Activated naive CD4-positive, alpha-beta T cell (primary cell): ENCODE measurements at places on chromosomes 5 and 9.

GRCh38 chr5:113035096-113035495 is 58.5 kb downstream of the DCP2 start:
- no peak for DNase-seq

- DNase-seq, result no peak
These were observed 59.6 kb downstream of the RPS23 start for GRCh38 chr5:82218374-82219156.

DNA sequence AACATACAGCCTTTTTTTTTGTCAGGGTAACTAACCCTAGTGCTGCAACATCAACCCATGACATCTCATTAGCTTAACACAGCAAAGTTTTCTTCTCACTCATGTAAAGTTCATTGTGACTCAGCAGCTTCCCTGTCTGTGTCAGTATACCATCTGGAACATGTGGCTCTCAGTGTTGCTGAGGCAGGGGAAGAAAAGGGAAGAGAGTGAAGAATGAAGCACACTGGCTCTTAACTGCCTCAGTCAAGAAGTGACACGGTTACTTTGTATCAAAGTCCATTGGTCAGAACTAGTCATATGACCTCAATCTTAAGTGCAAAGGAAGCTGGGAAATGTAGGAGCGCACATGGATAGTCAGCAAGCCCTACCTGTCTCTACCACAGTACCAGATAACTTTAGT is 185.0 kb upstream of the ELL2 start:
- DNase-seq, result no peak

- no peak for DNase-seq
These were observed 184.4 kb upstream of the OR13F1 start for GRCh38 chr9:104319685-104320084.

DNA sequence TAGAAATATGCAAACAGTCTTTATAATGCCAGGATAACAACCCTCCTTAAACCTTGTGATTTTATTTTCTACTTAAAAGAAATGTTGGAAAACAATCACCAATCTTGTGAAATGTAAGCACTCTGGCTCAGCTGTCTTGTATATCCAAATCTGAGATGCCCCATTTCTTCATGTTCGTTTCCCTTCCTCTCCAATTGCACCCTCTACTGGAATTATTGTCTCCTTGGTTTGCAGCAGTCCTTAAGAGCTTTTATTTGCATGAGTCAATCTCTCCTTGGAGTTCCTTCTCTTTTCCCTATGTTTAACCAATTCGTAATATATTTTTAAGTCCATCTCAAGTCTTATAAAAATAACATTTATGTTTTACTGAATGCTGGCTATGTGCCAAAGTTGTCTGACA is 362.0 kb upstream of the CDH10 start:
- no peak for DNase-seq

DNA sequence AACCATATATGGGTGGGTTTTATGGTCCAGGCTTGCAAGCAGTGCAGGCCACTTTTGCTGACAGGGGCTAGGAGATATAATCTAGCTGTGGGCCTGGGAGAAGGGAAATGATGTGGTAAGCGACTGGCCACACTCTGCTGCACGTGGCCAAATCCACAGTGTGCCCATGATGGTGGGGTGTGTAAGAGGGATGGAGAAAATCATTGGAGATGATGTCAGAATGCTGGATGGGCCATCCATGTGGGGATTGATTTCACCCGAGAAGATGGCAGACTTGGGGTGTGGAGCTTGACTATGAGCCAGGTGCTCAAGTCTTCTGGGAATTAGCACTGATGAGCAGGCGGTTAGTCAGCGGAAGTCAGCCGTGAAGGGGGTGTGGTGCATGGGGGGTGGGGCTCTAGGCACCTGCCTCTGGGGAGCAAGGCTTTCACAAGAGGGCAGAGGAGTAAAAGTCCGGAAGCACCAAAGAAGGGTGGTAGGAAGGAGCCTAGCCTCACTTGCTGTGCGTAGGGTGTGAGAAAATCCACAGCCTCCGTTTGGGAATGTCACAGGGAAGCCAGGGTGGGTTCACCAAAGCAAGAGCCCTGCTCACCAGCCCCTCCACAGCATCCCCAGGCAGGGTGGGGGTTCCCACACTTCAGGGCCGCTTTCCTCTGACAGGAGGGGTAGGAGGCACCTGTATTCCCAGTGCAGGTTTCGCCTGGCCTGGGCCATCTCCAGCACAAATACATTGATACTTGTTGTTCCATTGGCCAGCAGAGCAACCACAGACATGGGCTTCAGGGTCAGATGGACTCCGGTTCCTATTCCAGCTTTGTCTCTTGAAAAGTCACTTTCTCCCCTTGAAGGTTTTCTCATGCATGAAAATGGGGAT is 44.5 kb upstream of the ANGPTL2 start:
- DNase-seq, result no peak

GRCh38 chr9:130847306-130848217 is 12.5 kb downstream of the ABL1 start:
- DNase-seq, result no peak

- no peak for DNase-seq
These were observed 69.8 kb downstream of the DOCK2 start for GRCh38 chr5:169706758-169707450.

GRCh38 chr5:16914108-16914435 is 22.0 kb downstream of the MYO10 start:
- DNase-seq, result no peak

- DNase-seq, result no peak
These were observed 48.4 kb upstream of the SMIM23 start for GRCh38 chr5:171736976-171737891.

DNA sequence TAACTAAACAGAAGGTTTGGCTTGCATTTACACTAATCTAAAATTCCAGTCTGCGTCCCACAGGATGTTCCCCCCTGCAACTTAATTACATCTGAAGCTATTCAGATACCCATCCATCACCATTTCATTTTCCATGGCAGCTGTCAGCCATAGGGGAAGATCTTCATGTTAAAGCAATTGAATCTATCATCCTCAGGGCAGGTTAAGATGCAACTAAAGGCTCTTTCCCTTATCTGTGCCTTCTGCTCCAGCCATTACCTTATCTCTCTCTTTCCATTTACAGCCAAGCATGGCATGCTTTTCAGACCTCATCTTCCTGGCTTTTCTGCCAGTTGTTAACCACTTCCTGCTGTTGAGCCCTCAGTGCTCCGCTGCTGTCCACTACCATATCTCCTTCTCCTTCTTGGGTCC is 15.8 kb upstream of the HACD4 start:
- DNase-seq, result no peak

DNA sequence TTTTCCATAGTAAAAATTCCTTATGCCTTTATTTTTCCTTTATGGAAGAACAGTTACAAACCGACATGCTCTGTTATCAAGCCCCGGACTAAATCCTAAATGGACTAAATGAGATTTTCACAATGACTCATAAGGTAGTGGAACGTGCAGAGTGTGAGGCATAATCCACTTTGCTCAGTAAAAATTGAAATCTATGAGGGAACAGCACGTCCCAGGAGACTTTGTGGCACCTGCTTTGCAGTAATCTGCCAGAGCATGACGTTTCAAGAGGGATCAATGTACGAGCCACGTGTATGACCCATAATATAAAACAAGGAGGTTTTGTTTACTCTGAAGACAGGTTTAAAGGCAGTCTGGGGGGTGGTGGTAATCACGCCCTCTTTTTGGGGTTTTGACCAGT is 83.8 kb upstream of the GNA14 start:
- no peak for DNase-seq

GRCh38 chr9:38357350-38358114 is 35.0 kb upstream of the ALDH1B1 start:
- DNase-seq, result no peak

GRCh38 chr9:125337236-125337635 is 75.6 kb downstream of the GAPVD1 start:
- DNase-seq, result no peak

DNA sequence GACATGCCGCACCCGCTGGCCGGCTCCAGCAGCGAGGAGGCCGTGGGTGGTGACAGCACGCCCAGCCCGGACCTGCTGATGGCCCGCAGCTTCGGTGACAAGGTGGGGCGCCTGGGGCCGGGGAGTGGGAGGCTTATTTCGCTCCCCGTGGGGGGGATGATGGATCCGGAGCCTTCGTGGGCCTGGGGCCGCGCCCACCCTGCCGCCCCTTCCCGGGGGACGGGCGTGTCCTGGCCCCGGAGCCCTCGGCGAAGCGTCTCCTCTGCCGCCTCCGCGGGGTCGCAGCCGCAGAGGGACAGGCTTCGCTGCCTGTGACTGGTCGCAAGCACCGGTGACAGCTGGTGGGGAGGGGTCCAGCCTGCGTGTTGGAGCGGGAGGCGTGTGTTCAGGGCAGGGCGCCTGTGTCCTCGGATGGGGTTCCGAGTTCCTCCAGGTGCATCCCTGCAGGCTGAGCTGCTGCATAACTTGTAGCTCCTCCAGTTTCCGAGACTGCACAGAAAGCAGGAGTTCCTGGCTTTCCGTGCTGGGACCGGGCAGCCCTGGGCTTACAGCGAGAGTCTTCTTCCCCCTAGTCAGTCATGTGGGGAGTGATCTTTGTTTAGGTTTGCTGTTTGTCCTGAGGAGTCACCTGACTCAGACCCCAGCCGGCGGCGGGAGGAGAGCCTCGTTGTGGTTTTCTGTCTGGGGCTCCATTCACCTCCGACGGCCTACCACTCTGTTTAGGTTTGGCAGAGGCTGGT is 666 bp downstream of the SNX30 start:
- DNase-seq, result no peak

- DNase-seq, result no peak
These were observed 95.4 kb upstream of the ANXA1 start for GRCh38 chr9:73056245-73056644.

DNA sequence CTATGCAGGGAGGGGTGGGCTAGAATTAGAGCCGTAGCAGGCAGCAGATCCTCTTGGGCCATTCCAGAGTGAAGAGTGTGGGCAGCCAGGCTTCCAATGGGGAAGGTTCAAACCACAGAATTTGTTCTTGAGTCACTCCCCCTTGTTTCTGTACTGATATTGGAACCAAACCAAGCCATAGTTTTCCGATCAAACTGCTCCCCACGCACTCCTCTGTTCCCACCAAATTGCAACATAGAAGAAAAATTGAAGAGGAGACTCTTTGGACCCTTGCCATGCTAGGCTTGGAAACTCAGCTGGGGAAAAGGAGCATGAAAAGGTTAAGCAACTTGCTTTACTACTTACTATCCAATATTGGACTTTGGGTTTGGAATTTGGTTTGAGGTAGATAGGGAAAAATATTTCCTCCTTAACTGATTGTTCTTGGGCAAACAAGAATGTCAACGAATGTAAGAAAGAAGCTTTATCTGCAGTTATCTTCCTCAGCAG is 165.8 kb upstream of the NR3C1 start:
- DNase-seq, result no peak

DNA sequence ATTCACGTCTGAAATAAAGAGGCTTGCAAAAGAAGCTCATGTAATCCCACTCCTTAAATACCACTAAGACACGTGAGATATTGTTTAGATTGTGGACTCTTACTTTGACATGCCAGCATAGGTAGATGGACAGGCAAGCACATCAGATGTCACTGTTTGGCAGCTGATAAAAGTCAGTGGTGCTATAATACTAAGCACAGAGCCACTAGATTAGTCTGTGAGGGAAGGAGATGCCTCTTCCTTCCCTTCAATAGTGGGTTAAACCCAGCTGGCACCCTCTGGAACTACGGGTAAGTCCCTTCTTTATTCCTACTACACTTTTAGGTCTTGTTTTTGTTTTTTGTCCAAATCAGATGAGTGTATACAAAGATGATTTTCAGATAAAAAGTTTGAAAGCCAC is at the start of gene MYOT:
TSS of gene MYOT (plus strand) at position 197 of the 400 bp plus-strand sequence. CDS start 2,792 bp downstream, outside the sequence.
- no peak for DNase-seq

DNA sequence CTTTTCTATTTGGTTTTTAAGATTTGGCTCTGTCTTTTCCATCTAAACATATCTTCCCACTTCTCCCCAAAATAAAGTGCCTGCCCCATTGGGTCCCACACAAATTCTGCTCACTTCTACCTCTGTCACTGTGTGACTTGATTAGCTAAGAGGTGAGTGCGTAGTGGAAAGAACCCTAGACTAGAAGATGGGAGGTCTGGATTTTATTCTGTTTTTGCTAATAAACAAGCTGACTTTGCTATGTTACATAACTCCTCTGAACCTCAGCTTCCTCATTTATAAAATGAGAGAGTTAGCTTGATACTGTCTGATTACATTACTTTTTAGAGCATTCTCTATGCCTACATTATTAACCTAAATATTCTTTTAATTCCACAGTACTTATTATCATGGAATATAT is 51.3 kb upstream of the PTGER4 start:
- DNase-seq, result no peak

- no peak for DNase-seq
These were observed 562.7 kb upstream of the DMAC1 start for GRCh38 chr9:8362250-8362649.

GRCh38 chr9:38042626-38043357 is 26.2 kb downstream of the SHB start:
- no peak for DNase-seq

DNA sequence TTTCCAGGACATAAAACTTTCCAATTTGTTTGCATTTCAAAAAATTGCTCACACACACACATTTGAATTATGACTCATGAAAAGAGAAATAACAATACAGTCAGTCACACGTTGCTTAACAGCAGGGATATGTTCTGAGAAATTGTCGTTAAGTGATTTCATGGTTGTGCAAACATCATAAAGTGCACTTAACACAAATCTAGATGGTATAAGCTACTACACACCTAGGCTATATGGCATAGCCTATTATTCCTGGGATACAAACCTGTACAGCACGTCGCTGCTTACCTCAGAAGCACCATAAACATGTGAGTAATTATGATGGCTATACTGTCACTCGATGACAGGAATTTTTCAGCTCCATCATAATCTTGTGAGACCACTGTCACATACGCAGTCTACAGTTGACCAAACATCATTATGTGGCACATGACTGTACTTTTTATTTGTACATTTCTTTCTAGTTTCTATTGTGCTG is 378.2 kb downstream of the ACTL7B start:
- no peak for DNase-seq

DNA sequence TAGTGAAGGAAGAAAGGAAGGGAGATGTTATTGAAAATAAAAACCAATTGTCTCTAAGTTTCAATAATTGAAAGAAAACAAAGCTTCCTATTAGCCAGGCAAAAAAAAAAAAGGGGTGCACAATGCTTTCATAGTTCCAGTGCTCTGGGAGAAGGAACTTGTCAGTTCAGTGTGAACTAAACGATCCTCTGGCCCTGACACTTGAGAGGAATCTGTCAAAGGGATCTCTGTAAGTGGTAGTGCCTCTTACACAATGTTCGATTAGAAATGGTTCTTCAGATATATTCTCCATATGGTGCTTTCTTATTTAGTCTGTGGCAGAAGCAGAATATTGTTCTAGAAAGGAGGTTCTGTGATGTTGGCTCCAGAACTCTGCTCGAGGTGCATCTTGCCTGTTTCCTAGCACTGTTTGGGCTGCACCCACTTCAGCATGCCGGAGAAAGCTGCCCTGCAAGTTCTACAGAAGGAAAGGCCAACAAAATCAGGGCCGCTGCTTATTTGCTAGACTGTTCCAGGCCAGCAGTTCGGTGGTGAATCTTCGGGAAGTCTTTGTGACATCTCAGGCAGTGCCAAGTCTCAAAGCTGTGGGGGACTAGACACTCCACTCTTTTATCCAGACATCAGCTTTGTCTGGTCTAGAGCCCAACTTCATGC is 90.9 kb downstream of the PIK3R1 start:
- no peak for DNase-seq
